Purkinje cell (primary cell): ENCODE measurements at places on chromosomes 16 and 17. TPM values are rescaled to one million over a fixed set of nuclear protein-coding genes. Genes with fewer than 3 reads are reported as not detected.

Gene CXCL16
- 0.25 and 1.1 TPM in 2 replicates for polyA plus RNA-seq

Gene NTN1
- 0.04 TPM in 1 of 2 replicates, not detected in the other for polyA plus RNA-seq

Gene HEATR9
- polyA plus RNA-seq: not detected in 2 replicates

Gene TBX21
- polyA plus RNA-seq: not detected in 2 replicates

Gene TEX14
- 0.59 and 2.9 TPM in 2 replicates for polyA plus RNA-seq

Gene ZDHHC1
- 0.16 and 0.20 TPM in 2 replicates for polyA plus RNA-seq

Gene DNAI2
- polyA plus RNA-seq: not detected in 2 replicates
